ENCODE measurements at places on chromosomes 12 and 14.
A peak's percentile ranks its signal among the peaks of the same experiment; 100 is the strongest.

- DNase-seq = no peak
Measured at GRCh38 chr12:96152164-96152563, 42.0 kb upstream of the ELK3 start.

DNA sequence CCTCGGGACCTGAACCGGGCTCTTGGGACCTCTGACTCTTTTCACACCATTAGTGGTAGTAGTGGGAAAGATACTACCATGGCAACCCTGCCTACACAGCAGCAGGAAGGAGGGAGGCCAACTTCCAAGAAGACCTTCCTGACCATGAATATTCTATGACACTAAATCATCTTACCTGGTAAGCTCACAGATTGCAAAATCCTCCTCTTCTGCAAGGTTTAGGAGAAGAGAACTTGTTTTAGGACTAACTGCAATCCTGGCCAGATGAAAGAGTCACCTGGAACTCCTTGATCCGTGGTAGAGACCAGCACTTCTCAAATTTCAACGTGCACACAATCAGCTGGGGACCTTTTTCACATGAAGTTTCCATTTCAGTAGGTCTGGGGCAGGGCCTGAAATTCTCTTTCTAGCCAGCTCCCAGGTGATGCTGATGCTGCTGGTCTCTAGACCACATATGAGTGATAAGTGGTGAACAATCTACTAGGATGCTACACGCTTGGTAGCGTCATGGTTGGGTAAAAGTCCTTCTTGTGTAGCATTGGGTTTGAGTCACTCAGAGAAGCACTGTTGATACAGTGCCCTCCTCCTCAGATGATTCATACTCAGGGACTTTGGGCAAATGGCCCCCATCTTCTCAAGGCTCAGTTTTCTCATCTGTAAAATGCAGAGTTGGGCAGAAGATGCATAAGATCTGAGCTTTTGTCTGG lies 35.6 kb upstream of the FICD start:
- no peak for DNase-seq

DNA sequence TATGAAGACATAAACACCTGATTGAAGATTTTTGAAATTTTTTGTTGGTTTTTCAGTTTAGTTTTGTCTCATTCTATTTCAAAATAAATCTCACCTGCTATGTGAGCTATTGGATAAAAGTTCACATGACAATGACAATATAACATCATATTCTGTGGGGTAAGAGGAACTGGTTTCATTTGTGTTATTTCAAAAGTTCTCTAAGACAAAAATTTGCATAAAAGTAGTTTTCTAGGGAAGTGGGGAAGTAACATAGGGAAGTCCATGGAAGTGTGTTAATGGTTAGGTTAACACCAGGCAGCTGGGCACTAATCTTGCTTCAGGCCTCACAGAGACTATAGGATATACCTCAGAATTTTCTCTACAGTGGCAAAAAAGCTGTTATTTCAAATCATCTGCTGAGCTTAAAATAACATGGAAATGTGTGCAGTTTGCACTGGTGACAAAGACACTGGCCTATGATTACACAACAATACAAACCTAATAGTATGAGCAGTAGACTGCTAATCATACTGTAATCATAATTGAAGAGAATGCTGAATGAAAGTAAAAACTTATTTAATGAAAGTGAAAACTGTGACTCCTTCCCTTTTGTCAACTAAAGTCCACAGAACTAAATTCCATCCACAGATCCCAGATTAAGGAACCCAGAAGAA lies 710.6 kb upstream of the TMEM132C start:
- no peak for DNase-seq

DNA sequence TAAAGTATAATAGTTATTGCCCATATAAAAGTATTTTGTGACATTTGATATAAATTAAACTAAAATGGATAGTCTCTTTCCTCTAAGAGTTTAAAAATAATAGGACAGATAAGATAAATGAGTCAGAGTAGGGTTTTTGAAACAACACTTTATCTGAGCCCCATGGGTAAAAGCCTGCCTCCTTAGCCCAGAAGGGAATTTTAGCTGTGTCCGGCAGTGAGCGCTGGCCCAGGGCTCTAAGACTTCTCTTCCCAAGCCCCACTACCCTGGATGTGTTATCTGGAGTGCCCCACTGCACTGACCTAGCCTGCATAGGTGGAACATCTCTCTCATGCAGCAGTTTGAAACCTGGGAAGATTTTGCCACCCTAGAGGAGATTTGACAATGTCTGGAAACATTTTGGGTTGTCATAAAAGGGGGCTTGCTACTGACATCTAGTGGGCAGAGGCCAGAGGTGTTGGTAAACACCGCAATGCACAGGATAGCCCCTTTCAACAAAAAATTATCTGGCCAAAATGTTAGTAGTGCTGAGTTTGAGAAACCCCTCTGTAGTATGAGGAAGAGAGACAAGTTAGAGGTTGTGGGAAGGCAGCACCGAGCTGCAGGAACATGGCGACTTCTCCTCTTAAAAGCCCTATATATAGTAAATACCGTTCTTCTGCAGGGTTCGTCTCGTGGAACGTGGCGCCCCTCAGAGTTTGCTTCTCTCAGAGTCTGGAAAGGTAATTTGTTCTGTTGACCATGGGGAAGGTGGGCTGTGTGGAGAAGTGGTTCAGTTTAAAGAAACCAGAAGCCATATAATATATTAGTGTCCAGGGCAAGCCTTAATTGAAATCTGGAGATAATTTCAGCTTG lies 29.3 kb upstream of the ATF1 start:
- no peak for DNase-seq

DNA sequence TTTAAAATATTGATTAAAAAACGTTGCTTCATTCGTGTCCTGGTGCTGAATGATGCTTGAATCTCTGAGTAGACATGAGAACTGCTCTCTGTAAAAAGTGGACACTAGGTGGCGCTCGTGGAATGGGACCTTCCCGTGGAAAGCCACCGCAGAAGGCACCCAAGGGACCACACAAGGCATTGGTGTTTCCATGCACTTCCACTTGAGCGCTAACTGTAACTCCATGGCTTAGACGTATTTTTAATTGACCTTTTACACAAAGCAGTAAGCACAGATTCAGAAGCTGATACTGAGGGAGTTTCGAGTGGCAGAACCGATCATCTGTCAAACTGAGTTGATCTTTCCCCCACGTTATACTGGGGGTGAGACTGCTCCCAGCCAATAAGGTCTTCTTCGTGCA lies 135.3 kb downstream of the PRKCH start:
- peak; percentile 58 for DNase-seq

DNA sequence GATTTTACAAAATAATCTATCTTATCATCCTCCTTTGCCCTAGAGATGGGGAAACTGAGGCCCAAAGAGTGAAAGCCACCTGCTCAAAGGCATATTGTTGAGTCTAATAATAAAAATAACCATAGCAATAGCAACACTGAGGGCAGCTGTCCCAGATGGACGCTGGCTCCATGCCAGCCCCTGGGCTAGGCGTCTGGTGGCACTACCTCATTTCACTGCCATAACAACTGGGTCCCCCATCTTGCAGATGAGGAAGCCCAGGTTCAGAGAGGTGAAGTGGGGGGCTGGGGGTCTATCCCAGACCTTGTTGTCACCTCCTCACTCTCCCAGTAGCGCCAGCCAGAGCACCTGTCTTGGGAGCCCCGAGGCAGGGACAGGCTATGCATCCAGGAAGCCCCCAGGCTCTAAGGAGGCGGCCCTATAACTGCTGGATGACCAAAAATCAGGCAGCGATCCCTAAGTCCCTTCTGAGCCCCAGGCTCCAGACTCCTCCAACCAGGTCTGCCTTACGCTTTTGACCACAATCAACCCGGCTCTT lies 12.8 kb downstream of the BDKRB2 start:
- DNase-seq = no peak

DNA sequence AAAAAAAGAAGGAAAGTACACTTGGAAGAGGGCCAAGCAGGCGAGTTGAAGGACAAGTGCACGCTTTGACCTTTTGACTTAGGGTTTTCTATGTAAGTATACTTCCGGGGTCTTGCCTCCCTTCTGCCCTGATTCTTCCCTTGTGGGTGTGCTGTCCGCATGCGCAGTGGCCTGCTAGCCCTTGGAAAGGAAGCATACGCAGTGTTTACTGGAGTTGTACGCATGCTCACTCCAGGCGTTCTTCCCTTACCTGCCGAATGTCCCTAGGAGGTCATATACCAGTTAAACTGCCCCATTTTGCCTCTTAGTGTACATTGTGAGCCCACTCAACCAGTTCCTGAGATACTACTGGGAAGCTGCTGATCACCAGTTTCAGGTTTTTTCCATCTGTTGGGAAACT lies 15.7 kb upstream of the DDHD1 start:
- no peak for DNase-seq

GRCh38 chr14:30790827-30791226 lies 83.5 kb upstream of the COCH start:
- DNase-seq = no peak

- DNase-seq = no peak
Measured at GRCh38 chr14:57389646-57390036, 745 bp upstream of the NAA30 start.

GRCh38 chr12:119341020-119341419 lies 6.5 kb downstream of the CCDC60 start:
- DNase-seq = no peak

DNA sequence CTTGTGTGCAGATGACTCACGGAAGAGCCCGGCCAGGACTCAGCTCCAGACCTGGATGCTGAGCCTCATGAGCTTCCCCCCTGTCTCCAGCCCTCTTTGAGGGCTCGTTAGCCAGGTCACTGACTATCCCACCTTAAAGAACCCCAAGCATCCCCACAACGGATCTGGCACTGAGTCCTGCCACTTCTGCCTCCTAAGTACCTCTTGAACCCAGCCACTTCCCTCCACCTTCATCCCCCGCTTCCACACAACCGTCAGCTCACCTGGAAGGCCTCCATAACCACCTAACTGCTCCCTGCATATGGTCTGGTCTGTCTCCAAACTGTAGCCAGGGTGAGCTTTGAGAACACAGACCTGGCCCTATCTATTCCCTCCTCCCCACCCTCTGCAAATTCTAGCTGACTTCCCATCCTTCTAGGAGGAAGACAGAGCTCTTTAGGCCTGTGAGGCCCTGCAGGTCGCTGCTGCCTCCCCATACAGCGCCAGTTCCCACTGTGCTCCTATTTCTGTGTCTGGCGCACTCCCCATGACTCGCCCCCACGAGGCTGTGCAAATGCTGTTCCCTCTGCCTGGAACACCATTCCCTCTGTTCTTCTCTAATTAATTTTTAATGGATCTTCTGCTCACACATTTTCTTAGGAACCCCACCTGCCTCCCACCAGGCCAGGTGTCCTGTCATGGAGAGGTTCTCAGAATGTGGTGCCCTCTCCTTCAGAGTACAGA lies 2.9 kb upstream of the HSP90AA1 start:
- no peak for DNase-seq

DNA sequence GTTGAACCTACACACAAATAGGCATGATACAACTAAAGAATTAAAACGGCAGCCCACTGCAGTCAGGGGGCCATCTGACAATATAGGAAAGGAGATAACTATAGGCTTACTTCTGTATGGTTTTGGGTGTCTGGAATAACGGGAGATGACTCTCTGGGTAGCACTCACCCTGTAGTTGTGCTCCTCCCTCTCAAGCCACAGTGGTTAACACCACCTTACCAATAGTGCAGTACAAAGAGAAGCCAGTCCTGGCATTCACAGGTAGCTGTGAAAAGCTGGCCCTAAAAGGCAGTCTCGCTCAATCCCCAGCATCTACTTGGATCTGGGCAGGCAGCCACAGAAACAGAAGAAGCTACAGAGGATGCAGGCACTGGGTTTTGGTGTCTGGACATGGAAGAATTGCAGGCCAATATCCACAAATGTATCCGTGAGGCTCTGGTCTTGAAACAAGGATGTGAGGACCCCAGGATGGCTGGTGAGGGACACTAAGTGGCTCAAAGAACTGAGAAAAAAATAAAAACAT lies 93.0 kb downstream of the DPF3 start:
- DNase-seq = no peak

DNA sequence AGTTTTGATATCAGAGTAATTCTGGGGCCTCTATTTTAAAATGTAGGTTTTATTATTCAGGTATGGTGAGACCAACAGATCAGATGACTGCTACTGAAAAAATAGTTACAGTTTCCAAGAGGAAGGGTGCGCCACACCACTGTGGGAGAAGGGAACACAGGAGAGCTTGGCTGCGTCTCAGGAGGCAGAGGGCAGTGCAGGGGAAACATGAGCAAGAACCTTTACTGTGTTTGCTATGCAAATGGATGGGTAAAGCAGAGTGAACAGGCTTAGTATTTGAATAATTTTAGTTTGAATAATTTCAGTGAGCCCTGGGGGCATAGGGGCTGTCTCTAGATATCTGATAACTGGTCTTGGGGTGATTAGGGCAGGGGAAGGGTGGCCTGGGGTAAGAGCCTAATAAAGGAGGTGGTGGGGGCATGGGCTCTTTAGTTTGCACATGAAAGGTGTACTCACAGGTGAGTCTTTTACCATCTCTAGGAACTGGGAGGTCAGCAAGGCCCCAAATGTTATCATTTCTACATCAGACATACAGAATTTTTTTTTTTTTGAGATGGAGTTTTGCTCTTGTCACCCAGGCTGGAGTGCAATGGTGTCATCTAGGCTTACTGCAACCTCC lies 196.8 kb upstream of the NEDD1 start:
- no peak for DNase-seq

DNA sequence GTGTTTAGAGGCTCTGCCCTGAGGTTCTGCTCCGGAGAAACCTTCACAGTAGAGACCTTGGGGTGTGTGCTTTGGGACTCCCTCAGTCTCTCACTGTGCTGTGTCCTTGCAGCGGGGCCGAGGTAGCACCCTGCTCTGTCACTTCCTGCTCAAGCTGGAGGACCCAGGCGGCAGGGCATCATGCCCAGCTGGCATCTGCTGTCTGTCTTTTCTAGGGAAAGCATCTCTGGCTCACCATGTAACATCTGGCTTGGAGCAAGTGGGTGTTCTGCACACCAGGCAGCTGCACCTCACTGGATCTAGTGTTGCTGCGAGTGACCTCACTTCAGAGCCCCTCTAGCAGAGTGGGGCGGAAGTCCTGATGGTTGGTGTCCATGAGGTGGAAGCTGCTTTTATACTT lies 124.5 kb downstream of the ESRRB start:
- no peak for DNase-seq

- no peak for DNase-seq
Measured at GRCh38 chr12:124762384-124762783, 101.3 kb downstream of the SCARB1 start.

DNA sequence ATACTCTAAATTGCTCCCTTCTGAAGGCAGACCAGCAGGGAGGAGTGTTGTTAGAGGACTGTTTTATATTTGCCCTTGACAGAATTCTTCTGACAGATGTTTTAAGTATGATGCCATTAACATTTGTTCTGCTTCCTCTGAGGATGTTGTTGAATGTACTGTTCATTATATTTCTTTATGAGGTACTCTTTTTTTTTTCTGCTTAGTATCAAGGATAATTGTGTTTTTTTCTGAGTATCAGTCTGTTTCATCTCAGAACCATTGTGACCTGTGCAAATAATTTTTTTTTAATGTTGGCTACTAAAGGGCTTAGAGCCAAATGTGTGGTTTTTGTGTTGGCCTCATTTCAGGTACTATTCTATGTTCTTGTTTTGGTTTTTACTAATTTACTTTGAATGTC lies 10.6 kb downstream of the METAP2 start:
- DNase-seq = no peak

DNA sequence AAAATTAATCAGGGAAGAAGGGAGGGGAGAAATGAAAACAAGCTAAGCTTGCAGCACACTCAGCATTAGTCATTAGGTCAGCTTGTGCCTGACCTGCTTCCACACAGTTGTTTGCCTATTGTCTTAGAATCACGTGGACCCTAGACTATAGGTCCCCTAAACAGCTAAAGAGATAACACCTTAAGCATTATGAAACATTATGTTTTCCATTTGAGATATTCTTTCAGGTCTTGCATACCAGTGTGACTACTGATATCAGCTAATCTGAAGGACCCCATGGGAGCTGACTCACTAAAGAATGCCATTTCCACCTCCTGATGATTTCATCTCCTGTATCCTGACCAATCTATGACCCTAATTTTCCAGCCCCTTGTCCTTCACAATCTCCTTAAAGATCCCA lies 154.1 kb upstream of the FUT8 start:
- DNase-seq = no peak

All from activated T-helper 1 cell treated with anti-CD3 and anti-CD28 coated beads, Interleukin-2, amount 50 U/mL, for 16 hours (primary cell).